H7 (cell line): ENCODE measurements at places on chromosomes 6 and 20.
A peak's percentile ranks its signal among the peaks of the same experiment; 100 is the strongest.

- DNase-seq = no peak
Measured at GRCh38 chr6:89530982-89531381, 98.0 kb downstream of the ANKRD6 start.

DNA sequence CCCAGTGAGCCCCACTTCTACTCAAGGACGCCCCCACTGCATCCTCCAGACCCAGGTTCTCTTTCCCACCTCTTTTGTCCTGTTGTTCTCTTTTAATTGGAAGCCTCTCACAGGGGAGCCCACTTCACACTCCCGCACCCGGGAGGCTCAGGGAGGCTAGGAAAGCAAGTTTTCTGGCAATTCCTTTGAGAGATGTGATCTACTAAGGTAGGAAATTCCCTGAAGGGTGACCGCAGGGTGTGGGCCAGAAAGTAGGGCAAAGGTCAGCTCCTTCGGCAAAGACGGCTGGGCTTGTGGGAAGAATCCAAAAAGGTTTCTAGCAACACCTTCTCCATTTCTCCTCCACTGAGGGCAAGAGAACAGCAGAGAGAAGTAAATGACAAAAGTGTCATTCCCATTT, 98.1 kb upstream of the PTPN1 start:
- peak; percentile 46 for DNase-seq

DNA sequence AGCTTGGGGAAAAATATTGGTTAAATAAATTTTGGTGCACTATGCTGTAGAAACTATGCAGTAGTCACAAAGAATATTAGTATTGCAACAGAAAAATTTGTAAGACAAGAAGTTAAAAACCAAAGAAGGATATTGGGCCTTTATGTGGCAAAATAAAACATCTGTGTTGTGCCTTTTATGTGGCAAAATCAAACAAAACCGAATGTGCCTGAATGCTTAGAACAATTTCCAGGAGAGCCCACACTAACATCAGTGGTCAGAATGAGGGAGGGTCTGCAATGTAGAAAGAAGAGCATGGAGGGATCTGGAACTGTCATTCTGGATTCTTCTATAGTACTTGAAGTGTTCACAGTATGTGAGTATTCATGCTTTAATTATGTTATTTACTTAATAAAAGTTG, 75.2 kb downstream of the L3MBTL3 start:
- no peak for DNase-seq

DNA sequence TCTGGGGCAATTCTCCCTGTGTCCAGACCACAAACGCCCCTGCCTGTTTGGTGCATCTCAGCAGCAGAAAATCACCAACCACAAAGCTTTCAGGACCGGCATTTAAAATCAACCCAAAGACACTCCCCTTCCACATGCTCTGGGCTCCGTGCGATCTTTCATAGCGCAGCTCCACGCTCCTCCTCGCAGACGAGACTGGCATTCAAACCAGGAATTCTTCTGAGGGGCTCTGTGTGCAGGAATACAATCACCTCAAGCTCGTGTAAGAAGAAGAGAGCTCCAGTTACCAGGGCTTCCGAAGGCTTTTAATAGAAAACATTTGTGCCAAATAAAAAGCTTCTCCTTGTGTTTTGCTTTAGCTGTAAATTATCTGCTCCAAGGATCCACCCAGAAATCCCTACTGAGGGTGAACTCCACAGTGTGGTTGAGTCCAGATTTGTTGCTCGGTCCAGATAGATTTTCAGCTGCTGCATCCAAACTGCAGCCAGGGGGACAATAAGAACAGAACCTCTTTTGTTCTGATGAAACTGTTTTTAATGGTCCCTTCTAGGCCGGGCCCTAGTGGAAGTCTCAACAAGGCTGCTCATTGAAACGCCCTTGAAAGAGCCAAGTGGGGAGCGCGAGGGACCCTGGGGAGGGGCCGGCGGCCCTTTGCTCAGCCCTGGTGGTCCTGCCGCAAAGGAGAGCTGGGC, 16.4 kb upstream of the BMP7 start:
- DNase-seq = no peak

- DNase-seq = no peak
Measured at GRCh38 chr20:60172346-60172984, 214.2 kb downstream of the CDH26 start.

GRCh38 chr6:44561832-44562665, 174.5 kb downstream of the CDC5L start:
- no peak for DNase-seq

DNA sequence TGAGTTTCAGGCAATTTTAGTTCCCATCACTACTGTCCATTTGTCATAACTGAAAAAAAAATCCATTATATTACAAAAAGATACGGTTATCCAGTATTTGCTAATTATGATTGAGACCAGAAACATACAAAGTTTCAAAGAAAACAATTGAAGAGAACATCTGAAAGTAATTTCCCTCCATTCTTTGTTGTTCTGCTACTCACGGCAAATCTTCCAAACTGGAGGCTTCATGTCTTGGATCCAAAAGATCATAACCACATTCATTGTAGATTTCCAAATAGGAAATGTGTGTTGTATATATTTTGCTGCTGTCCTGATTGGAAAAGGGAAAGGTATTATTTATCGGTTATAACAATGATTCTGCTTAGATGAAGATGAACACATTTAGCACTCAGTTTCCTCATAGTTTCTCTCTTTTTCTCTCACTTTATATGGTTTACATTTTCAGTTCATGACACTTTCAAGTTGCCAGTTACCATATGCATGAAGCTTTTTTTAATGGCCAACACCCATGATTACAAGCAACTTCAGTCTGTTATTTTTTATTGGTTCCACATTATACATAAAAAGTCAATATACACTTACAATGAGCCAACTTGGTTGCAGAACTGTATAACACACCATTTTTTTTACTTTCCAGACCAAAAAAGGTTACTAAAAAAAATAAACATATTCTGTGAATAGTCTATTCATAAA, 90.4 kb downstream of the KIF6 start:
- no peak for DNase-seq

DNA sequence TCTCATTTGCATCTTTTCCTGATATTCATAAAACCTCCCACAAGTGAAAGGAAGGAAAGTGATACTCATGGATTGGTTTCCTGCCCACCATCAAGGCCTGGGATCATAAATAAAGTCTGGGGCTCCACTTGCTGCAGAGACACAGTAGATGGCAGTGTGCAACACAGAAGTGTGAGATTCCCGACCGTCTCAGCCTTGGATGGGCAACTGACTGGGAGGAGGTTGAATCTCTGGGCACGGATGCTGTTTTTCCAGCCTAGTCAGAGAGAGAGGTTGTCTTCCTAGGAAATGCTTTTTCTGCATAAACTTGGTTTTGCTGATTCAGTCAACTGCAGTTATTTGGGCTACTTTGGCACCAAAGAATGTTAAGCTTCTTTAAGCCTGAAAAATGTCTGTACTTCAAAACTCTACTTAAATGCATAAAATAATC, 9.9 kb upstream of the RFPL4B start:
- peak; percentile 77 for DNase-seq

DNA sequence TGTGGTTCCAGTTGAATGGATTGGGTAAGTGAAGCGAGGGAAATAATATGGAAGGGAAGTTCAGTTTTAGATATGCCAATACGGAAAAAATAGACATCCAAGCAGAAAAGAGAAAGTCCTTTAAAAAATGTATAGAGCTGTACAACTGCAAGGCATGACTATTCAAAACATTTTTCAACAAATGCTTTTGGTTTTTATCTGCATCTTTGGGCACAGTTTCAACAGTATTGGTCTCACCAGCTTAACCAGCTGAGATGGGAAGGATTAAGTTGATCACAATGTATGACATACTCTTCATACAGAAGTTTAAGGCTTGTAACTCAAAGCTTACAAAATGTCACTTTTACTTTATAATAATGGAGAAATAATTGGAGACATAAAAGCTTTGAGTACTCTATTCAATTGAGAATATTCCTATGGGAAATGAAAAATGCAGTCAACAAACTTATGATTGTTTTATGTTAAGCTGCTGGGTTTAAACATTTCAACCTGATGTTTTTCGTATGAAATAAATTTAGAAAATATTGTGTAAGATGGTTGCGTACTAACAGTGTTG, 16.3 kb upstream of the UTRN start:
- no peak for DNase-seq

DNA sequence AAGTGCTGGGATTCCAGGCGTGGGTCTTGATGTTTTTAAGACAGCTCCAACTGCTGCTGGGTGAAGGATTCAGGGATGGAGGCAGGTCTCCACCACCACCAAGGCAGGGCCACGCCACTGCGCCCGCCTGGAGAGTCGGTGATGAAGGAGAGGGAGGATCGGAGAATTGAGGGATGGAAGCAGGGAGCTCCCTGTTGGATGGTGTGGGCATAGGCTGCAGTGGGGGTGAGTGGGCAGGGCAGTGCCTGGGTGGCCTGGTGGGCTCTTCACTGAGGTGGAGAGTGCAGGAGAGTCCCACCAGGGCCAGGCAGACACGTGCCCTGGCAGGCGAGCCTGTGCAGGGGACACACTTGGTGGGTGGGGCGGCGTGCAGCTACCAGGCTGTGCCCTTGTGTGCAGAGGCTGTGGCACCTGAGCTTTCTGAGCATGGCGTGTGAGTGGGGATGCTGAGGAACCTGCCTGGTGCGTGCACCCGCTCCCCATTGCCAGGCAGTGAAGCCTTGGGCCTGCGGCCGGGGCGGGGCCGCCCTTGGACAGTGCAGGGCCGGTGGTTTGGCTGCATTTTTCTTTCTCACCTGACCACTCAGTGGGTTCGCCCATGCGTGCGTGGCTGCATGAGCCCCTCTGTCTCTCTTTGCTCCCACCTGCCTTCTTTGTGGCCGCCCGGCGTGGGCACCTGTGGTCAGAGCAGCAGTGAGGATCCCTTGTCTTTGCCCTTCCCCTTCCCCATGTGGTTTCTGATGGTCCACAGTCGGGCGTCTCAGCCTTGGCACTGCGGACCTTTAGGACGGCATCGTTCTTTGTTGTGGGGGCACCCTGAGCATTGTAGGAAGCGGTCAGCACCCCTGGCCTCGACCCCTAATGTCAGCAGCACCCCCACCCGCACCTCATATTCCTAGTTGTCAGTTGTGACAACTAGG, 11.3 kb downstream of the RBM38 start:
- DNase-seq = peak; percentile 52

DNA sequence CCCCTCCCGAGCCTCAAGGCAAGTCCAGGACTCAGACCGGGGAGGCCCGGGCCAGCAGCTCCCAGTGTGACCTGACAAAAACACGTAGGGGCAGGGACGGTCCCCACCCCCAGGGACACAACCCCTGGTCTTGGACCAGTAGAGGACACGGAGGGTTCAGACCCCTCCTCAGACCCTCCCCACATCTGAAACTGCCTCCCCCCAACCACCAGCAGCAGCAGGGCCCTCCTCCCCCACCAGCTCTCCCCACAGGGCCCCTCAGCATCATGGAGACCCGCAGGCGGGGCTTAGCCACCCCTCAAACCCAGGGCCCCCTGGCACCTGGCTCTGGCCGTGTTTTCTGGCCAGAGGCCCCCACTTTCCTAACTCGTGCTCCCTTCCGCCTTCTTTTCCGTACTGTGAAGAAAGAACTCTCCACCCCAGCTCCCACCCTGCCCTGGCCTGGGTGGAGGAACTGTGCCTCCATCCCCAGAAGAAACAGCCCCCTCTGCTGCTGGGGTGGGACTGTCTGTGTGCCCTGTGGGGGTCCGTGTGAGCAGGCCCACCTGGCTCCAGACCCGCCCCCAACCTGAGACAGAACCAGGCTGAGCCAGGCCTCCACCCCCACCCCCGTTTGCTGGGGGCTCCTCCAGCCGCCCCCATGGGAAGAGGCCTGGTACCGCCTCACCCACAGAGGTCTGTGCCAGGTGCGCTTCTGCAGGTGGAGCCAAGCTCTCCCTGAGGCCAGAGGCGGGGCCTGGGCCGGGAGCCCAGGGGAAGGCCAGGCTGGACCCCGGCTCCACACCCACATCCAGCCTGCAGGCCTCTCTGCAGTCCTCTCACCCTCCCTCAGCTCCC, 39.0 kb upstream of the MDFI start:
- peak; percentile 84 for DNase-seq

DNA sequence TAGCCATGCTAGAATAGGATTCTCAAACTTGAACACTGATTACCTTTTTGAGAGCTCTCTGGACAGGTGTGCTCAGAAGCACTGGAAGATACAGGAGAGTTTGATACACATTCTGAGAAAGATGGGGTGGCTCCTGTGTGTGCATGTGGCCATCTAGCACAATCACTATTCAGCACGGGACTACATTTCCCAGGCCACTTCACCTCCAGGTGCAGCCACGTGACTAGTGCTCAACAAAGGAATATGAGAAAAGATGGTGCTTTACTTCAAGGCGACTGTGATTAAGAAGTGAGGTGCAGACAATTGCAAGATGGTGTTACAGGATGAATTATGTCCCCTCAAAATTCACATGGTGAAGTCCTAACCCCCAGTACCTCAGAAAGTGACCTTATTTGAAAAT, 103.8 kb downstream of the BACH2 start:
- DNase-seq = no peak

DNA sequence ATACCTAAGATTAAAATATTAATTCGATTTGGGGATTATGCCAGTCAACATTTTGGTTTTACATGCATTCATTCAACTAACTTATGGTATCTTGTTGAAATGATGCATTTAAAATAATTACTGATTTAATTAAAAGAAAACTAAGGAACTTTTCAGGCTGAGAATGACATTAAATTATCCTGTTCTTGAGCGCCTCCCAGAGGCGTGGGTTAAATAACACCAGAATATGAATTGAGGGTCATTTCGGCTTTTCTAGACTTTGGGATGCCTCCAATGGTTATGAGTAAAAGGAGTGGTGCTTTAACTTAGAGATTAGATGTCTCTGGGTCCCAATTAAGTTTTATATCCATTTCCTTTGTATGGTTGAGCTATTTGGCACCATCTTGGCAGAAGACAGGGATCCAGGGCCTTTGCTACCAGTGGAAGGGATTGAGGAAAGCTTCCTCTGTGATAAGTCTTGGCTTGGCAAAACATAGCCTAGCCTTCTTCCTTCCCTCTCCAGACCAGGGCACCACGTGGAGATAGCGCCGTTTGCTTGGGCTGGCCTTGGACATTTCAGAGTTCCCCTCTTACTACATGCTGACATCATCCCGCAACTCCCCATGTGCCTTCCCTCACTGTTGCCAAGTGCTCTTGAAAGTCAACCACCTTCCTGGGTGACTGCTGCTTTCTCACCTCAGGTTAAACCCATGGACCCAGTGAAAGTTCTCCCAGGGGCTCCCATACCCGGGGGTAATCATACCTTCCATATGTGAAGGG, 28.7 kb downstream of the GNAS start:
- no peak for DNase-seq

- no peak for DNase-seq
Measured at GRCh38 chr6:113143206-113143605, 713.9 kb upstream of the MARCKS start.

DNA sequence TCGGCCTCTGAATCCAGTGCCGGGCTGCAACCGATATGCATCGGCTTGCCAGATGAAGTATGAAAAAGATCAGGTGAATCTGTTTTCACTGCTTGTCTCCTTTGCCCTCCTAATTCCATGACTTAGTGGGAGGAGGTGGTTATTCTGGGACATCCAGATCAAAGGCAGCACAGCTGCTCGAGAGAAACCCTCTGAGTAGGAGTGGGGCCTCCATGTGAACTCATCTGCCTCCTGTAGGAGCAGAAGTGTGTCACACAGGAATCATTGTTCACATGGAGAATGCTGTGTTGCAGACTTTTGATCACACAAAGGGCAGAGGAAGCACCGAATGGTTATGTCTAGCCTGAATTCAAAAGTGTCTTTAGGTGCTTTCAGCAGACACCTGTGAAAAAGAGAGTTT, 73.1 kb upstream of the SLC22A1 start:
- DNase-seq = no peak

- DNase-seq = peak; percentile 97
Measured at GRCh38 chr6:37102299-37103168, 67.4 kb upstream of the PIM1 start.
